ENCODE measurements at places on chromosomes 13 and 19. TPM values are rescaled to one million over a fixed set of nuclear protein-coding genes. Genes with fewer than 3 reads are reported as not detected.

BCAM gene
- 24.4 TPM for total RNA-seq

ZNF575 gene
- total RNA-seq, result 0.16 TPM

TTC9B gene
- not detected for total RNA-seq

GRIN2D gene
- total RNA-seq, result 0.32 TPM

CRX gene
- total RNA-seq, result under 0.01 TPM

ERICH6B gene
- total RNA-seq, result not detected

ADAMTS10 gene
- total RNA-seq, result 14.2 TPM

ATXN8OS gene
- total RNA-seq, result not detected

TLE2 gene
- total RNA-seq, result 13.4 TPM

NLRP4 gene
- total RNA-seq, result not detected

NUCB1 gene
- 158 TPM for total RNA-seq

C19orf25 gene
- total RNA-seq, result 12.3 TPM

TMC4 gene
- 0.19 TPM for total RNA-seq

PALM gene
- total RNA-seq, result 65.8 TPM

SMIM44 gene
- total RNA-seq, result not detected

ZNF57 gene
- total RNA-seq, result 4.7 TPM

SNRPD2 gene
- total RNA-seq, result 604 TPM

CEACAM3 gene
- not detected for total RNA-seq

HIF3A gene
- total RNA-seq, result 41.9 TPM

FXYD1 gene
- not detected for total RNA-seq

PPP1R13L gene
- total RNA-seq, result 32.3 TPM

ZNF90 gene
- total RNA-seq, result 1.0 TPM

CGB8 gene
- not detected for total RNA-seq

NLRP9 gene
- total RNA-seq, result not detected

LGI4 gene
- not detected for total RNA-seq

RAB3A gene
- 0.16 TPM for total RNA-seq

DAND5 gene
- 0.06 TPM for total RNA-seq

MCOLN1 gene
- 9.6 TPM for total RNA-seq

KLK4 gene
- total RNA-seq, result not detected

AMER2 gene
- not detected for total RNA-seq

LGALS14 gene
- not detected for total RNA-seq

NR2F6 gene
- 39.3 TPM for total RNA-seq

CEACAM6 gene
- not detected for total RNA-seq

MIA gene
- 1.1 TPM for total RNA-seq

PCP2 gene
- total RNA-seq, result not detected

ZFP14 gene
- 4.7 TPM for total RNA-seq

NACC1 gene
- total RNA-seq, result 39.0 TPM

CADM4 gene
- total RNA-seq, result 36.1 TPM

KLK12 gene
- total RNA-seq, result not detected

LAIR1 gene
- not detected for total RNA-seq

APC2 gene
- under 0.01 TPM for total RNA-seq

ZNF580 gene
- 2.9 TPM for total RNA-seq

MAB21L1 gene
- not detected for total RNA-seq

CACNG8 gene
- 0.19 TPM for total RNA-seq
